ENCODE measurements at places on chromosomes 3 and 15.

- H3K4me1 ChIP-seq: no peaks in the 10 kb centered on the region
- no peak overlapping the region for H3K27ac ChIP-seq
- no peaks in the 10 kb centered on the region for H3K27me3 ChIP-seq
- DNase-seq: no peak
- no peaks in the 10 kb centered on the region for H3K36me3 ChIP-seq
Measured at GRCh38 chr3:27165321-27165721, 203.9 kb downstream of the NEK10 start.

DNA sequence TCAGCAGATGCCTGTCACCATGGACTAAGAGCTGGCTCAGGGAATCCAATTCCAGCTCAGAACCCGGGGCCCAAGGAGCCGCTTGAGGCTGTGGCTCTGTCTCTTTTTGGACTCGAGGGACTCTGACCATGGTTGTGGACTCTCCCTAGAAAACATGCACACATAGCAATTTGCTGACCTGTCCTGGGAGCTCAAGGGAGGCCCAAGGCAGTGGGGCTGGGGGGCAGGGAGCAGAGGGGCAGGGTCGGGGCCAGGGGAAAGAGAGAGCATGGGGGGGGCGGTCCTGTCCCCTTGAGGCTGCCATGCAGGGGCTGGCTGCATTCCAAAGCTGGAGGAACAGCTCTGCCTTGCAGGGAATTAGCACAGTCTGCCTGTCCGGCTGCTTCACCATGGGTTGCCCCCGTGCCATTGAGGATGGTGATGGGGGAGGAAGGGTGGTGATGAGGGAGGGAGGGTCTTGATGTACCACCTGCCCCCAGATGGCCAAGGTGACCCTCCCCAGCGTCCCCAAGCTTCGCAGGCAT lies 190.1 kb downstream of the GOLGA6L6 start:
- H3K4me3 ChIP-seq: no peak overlapping the region
- no peaks in the 10 kb centered on the region for H3K36me3 ChIP-seq
- no peak overlapping the region for H3K27ac ChIP-seq

DNA sequence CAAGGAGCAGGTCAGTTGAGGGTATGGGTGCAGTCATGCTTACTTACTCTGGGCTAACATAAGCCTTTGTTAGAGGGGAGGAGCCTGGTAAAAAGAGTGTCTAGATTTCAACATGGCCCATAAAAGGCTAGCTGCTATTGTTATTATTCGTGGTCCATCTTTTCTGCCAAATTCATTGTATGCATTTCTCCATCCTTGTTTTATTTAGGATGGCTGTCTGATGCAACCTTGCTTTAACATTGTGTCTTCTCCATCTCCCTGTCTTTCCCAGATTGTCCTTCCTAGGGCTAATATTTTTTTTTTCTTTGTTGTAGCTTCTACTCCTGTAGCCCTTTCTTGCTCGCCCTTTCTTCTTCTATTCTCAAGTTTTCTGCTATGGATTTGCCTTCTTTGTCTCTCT lies 12.6 kb downstream of the RBMS3 start:
- no peak for DNase-seq
- no peaks in the 10 kb centered on the region for H3K36me3 ChIP-seq
- no peak overlapping the region for H3K27ac ChIP-seq
- no peak overlapping the region for H3K4me3 ChIP-seq
- no peaks in the 10 kb centered on the region for H3K4me1 ChIP-seq

- H3K4me1 ChIP-seq: peaks cover 21% of the 10 kb centered on the region
- H3K36me3 ChIP-seq: peaks cover 4% of the 10 kb centered on the region
- DNase-seq: no peak
Measured at GRCh38 chr15:78266229-78266628, 1.9 kb downstream of the DNAJA4 start.

- peaks cover 4% of the 10 kb centered on the region for H3K27me3 ChIP-seq
- no peaks in the 10 kb centered on the region for H3K4me1 ChIP-seq
- H3K36me3 ChIP-seq: no peaks in the 10 kb centered on the region
- H3K27ac ChIP-seq: no peak overlapping the region
Measured at GRCh38 chr15:66884115-66884622, 181.2 kb upstream of the SMAD3 start.

DNA sequence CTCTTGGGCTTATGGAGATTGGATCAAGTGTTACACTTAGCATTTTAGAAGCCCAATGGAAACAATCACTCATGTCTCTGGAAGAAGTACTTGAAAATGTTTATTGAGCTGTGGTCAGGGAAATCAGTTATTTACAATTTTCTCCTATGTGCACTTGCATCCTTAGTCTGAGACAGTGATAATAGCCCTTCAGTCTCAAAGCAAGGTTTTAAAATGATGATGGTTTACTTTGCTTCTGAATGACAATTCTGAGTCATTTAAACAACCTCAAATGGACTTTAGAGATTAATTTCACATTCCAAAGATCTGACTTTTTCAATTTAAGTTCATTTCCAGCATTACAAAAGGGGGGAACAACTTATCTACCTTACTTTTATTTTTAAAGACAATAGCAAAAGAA lies 20.1 kb downstream of the TIPARP start:
- no peak overlapping the region for H3K27ac ChIP-seq
- no peaks in the 10 kb centered on the region for H3K27me3 ChIP-seq
- DNase-seq: no peak
- peaks cover 75% of the 10 kb centered on the region for H3K36me3 ChIP-seq

GRCh38 chr3:184756151-184757021 lies 44.5 kb upstream of the MAGEF1 start:
- no peak overlapping the region for H3K27ac ChIP-seq
- peaks cover 4% of the 10 kb centered on the region for H3K27me3 ChIP-seq
- no peaks in the 10 kb centered on the region for H3K36me3 ChIP-seq
- no peak for DNase-seq

GRCh38 chr3:17850448-17850847 lies 108.0 kb upstream of the TBC1D5 start:
- DNase-seq: no peak
- no peak overlapping the region for H3K27ac ChIP-seq
- H3K4me3 ChIP-seq: no peak overlapping the region
- no peaks in the 10 kb centered on the region for H3K4me1 ChIP-seq
- H3K27me3 ChIP-seq: peaks cover 27% of the 10 kb centered on the region
- H3K36me3 ChIP-seq: no peaks in the 10 kb centered on the region

- no peak overlapping the region for H3K27ac ChIP-seq
- no peaks in the 10 kb centered on the region for H3K36me3 ChIP-seq
- no peaks in the 10 kb centered on the region for H3K4me1 ChIP-seq
- no peak for DNase-seq
- peaks cover 30% of the 10 kb centered on the region for H3K27me3 ChIP-seq
Measured at GRCh38 chr15:69114331-69114928, 46.0 kb upstream of the GLCE start.

- no peak for DNase-seq
- peaks cover 12% of the 10 kb centered on the region for H3K27me3 ChIP-seq
- H3K36me3 ChIP-seq: no peaks in the 10 kb centered on the region
- H3K27ac ChIP-seq: no peak overlapping the region
Measured at GRCh38 chr15:25664761-25665160, 198.4 kb downstream of the ATP10A start.

DNA sequence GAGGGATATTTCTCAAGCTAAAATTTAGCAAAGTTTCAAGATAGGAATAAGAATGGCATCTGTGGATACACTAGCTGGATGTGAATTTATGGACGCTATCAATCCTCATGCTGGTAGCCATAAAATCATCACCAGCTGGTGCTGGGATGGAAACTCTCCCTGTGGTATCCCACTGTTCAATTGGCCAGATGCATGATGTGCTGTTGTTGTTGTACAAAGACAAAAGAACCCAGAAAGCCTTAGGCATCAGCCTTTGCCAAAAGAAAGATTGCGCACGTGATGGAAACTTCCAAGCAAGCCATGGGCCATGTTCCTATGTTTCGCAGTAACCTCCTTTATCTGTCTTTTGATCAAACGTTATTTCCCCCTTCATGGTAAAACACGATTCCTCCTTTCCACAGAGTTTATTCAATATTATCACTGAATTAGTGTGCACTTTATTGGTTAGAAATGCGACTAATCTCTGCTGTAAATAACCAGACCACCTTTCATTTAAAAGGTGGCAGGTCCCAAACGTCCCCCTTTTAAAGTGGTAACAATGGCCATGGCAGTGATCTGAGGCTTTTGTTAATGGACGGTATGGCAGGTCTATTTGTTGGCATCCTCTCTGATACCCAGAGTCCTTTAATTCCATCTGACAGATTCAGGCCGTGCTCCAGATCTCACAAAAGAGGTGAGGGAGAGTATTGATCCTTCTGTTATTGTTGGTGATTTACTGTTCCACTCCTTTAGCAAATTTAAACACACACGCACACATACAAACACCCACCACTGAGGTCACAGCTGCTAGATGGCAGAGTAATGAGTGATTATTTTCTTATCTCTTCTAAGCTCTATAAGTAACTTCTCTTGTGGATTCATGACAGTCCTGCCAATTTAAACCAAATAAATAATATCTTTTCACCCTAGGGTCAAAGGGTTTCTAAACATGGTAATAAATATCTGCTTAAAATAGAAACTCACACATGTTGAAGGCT lies 291.2 kb upstream of the KCNMB2 start:
- H3K27ac ChIP-seq: no peak overlapping the region
- H3K36me3 ChIP-seq: no peaks in the 10 kb centered on the region
- H3K27me3 ChIP-seq: no peaks in the 10 kb centered on the region
- H3K4me3 ChIP-seq: no peak overlapping the region
- H3K4me1 ChIP-seq: no peaks in the 10 kb centered on the region
- no peak for DNase-seq

GRCh38 chr15:66252685-66253417 lies 699 bp downstream of the MEGF11 start:
- no peak overlapping the region for H3K27ac ChIP-seq
- no peak for DNase-seq
- no peaks in the 10 kb centered on the region for H3K36me3 ChIP-seq
- peak overlapping the region; percentile 76 for H3K4me3 ChIP-seq

DNA sequence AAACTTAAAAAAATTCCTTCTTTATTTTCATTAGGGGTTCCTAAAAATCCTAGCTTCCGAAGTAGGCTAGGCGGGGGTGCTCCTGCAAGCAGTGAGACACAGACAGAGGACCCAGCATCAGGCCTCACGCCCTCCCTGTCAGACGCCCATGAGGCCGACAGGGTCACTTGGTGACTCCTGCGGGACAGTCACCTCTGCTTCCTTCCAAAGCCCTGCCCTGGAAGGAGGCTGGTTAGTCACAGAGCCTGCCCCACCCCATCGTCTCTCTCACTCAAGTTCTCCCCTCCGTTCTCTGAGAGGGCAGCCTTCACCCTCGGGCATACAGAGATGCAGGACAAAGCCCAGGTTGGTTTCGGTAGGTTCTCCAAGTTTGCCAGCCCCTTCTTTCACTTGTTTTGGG lies 38.6 kb downstream of the EHD4 start:
- peaks cover 2% of the 10 kb centered on the region for H3K36me3 ChIP-seq
- no peak for DNase-seq
- peak overlapping the region; percentile 28 for H3K4me3 ChIP-seq
- no peaks in the 10 kb centered on the region for H3K27me3 ChIP-seq
- H3K4me1 ChIP-seq: peaks cover 48% of the 10 kb centered on the region
- peak overlapping the region; percentile 100 for H3K27ac ChIP-seq

GRCh38 chr3:48776854-48777253 lies 59.8 kb upstream of the IP6K2 start:
- no peaks in the 10 kb centered on the region for H3K27me3 ChIP-seq
- no peak for DNase-seq
- no peaks in the 10 kb centered on the region for H3K4me1 ChIP-seq

Measured in T-helper 2 cell treated with Interferon-gamma antibody and Interleukin-4, amounts not matched to agents 5 μg/mL and 100 μg/mL, for 36 hours (primary cell).